Activated T-helper 1 cell treated with anti-CD3 and anti-CD28 coated beads, Interleukin-2, amount 50 U/mL, for 16 hours (primary cell): ENCODE measurements at places on chromosomes 5 and 9.

DNA sequence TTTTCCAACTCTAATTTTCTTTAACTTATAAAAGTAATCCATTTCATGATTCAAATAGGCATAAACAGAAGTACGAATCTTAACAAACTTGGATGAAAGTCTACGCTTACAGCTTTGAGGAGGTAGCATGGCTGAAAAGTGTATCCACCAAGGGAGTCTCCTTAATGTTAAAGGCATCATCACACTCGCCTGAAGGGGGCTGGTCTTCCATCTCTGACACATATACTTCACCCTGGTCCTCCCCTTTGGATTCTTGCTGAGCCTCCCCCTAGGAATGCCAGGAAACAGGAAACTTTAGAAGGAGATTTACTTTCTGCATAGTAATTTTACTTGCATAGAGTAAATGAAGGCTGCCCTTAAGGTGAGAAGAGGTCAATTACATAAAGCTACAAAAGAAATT, 10.3 kb upstream of the NME5 start:
- no peak for DNase-seq

DNA sequence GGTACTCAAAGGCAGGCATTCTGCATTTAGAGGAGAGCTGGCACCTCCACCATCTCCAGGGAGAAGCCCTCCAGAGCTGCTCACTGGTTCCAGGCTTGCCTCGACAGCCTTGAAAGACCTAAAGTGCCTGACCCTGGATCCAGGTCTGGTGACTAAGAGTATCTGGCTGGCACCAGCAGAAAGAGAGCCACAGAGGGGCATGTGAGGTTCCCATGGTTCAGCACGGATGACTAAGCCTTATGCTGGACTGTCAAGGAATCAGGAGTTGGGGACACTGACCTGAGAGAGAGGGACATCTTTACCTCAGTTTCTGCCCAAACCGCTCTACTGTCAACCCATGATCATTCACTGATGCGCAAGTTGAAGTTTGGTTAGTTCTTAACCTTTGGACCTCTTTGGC, 3.0 kb downstream of the ACTL7A start:
- DNase-seq = no peak

DNA sequence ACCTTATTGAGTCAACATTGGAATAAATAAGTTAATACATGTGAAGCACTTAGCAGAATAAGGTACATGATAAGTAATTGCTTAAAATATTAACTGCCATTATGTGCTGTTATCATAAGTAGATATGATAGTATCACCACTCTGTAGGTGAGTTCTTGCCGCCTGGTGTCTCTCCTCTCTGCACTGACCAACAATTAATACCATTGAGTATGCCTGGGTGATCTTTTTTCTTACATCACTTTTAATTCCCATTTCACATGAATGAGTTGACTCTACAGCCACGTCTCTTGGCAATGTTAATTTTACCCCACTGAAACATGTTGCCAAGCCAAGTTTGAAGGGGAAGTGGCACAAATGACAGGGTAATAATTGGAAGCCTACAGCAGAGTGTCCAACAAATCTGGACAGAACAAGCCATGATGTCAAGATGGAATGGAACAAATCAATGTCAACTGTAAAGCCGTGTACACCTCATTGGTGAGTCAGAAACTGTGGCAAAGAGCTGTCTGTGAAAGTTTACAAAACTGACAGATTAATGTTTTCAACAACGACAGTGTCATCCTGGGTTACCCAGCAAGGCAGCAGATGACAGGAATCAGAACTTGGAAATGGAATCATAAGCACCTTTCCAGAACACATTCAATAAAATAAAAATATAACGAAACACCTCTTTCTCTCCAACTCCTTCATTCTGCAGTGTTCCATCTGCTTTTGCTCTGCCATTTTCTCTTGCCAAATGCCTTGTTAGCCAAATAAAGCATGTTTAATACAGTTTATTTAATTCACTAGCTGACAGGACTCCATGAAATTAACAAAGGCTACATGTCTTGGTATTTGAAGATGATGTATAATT, 330.9 kb downstream of the CTNND2 start:
- no peak for DNase-seq

GRCh38 chr9:115229496-115229895, 111.5 kb upstream of the TNC start:
- no peak for DNase-seq

- DNase-seq = no peak
Observed at GRCh38 chr5:6384856-6385255, 6.5 kb upstream of the MED10 start.

DNA sequence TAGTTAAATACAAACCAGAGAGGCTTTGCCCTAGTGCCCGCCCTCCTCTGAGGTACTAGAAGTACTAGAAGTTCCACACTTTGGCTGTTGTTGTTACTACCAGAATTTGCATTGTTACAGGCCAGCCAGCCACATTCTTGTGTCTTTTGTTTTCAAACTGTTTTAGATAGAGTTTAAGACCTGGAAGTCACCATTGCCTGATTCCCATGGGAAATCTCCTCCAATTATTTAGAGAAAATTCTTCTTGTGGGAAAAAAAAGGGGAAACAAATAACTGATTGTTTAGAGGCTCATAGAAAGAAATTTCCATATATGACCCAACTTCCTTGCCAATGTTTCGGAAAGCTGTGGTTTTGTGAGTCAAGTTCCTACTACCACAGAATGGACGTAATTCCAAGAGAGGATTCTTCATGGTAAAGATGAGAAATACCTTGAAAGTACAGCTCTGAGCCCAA, 252.2 kb downstream of the GOLPH3 start:
- DNase-seq = no peak

- no peak for DNase-seq
Observed at GRCh38 chr5:149319174-149319573, 26.1 kb upstream of the GRPEL2 start.

DNA sequence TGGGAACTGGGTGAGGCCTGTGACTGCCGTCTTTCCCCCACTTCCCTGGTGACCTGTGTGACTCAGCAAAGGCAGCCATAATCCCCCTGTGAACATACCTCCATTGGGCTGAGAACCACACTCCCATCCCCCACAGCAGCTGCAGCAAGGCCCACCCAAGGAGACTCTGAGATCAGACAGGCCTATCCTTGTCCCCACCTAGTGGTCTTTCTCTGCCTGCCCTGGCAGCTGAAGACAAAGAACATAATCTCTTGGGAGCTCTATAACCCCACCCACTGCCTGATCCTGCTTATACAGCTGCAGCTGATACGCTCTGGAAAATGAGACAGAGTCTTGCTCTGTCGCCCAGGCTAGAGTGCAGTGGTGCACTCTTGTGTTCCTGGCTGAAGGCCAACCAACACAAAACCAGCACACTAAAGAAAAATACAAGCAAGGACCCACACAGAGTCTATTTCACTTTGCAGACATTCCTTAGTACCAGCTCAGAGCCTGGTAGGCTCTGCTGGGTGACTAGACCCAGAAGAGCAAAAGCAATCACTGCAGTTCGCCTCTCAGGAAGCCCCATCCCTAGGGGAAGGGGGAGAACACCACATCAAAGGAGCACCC, 106.7 kb downstream of the MCTP1 start:
- no peak for DNase-seq

DNA sequence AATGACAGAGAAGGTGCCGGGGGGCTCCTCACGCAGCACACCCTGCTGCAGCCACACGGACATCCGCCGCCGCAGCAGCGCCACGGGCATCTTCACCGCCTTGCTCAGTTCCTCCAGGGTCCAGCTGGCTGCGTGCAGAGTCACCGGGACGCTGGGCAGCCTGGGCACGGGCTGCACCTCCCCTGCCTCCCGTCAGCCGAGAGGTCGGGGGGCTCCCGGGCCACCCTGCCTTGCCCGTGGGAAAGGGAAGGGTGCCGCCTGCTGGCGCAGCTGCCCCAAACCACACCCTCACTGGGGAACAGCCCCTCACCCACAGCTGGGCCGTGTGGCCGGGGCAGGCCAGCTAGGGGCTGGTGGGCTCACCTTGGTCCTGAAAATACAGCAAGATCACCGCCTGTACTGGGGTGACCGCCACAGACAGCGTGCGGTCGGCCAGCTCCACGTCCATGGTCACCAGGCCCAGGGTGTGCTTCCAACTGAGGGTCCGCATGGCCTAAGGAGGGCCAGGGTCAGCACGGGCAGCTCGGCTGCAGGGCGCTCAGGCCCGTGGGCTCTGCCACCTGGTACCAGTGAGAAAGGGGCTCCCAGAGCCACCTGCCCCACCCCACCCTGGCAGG, 3.6 kb upstream of the TMEM210 start:
- DNase-seq = no peak

DNA sequence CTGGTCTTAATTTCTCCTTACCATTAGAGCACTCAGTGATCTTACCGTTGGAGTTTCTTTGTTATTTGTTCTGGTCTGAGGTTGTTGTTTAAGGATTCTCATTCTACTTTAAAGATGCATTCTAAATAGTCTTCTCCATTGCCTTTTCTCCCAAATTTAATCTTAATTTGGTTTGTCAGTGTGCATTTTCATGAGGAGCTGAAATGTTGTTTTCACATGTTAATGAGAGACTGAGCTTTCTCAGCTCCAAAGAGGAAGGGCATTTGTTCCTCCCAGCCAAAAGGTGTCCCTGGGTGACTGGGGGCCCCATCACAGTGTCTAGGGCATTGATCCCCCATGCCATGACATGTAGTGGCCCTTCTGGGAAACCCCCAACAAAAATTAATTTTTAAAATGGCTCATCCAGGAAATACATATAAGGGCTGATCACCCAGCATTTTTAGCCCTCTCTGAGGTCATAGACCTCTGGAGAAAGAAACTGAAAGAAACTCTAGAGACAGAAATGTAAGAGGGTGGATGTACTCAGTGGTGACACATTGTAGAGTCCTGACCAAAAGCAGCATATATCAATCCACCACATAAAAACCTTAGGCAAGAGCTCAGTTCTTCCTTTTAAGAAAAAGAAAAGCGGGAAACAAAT, 240.4 kb upstream of the RAI14 start:
- no peak for DNase-seq

DNA sequence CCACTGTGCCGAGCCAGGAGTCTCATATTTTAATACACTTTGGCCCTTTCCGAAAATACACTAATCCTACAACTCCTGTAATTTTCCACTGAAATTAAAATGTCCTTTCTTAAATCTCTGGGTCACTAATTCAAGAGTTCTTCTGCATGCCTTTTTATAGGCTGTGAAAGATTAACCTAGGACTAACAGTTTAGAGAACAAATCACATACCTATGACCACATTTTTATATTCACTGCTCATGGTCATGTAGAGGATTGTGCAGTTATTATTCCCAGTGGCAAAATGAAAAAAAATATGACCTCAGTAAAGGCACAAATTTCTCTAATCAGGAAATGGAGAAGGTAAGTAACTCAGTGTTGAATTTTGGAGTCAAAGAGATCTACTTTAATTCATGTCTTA, 33.4 kb downstream of the SLCO4C1 start:
- DNase-seq = no peak

DNA sequence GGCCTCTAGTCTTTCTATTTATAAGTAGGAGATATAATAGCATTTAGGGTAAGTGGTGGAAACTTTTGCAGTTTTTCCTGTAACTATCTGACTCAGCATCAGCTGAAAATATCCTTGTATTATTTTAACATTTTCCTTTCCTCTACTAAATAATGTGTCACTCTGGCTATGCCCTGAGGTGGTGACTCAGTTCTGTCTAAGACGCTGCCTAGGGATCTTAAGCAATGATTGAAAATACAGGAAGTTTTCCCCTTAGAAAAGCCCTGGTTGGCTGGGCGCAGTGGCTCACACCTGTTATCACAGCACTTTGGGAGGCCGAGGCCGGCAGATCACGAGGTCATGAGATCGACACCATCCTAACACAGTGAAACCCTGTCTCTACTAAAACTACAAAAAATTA, 9.3 kb upstream of the EDIL3 start:
- no peak for DNase-seq

DNA sequence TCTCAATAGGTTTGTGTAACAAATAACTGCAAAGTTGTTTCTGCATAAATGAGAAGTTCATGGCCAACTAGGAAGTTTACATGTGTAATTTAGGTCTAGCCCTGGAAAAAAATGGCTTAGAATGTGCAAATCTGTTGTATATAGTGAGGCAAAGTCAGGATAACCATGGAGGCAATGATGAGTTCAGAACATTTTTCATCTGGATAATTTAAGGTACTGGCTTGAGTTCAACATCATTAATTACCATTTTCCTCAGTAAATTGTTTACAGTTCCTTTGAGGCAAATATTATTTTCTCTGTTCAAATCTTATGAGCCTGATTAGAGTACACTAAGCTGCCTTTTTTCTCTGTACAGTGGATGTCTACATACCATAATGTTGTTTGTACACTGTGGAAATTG, 1259.0 kb upstream of the NUDT12 start:
- DNase-seq = no peak

DNA sequence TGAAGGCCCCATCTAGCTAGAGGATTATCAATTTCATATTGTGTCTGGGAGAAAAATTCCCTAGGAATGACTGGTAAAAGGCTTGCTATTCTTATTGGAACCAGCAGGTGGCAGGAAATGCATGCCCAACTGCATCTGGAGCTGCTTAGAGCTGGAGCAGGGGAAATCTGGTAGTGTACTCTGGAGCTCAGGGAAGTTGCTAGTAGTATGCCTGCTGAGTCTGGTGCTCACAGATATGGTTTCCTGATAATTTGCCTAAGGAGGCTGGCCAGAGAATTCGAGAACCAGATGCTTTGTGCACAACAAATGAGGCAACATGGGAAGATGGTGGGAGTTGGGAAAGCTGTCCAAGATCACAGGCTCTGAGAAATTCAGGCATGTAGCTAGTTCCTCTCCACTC, 53.7 kb downstream of the G3BP1 start:
- DNase-seq = no peak

DNA sequence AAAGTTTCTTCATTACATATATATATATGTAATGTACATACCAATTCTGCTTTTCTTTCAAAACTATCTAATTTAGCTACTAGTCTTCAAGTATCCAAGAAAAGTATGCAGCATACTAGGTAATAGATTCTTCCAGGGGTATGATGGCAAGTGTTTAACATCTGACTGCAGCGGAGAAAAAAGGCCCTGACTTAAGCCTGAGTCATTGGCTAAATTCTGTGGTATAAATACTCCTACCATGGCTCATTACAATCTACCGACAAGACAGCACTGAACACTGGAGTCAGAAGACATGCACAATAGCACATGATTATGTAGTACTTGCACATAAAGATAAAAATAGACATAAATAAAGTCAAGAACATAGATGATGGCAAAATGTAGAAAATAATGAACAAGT, 439.9 kb downstream of the BRINP1 start:
- no peak for DNase-seq

DNA sequence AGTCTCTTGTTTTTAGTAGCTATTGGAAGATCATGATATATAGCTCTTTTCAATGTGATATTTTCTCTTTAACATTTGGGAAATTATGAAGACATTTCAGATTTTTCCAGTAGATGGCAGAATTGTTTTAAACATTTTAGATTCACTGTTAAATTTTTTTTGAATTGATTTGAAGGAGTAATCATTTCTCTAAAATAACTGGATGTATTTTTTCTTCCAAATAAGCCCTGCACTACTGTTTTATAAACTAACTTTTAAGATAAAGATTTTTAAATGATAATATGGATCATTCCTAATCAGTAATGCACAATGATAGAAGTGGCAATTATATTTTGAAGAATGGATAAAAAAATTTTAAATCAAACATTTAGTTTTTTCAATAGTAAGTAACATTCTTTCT, 14.2 kb downstream of the NDUFAF2 start:
- no peak for DNase-seq
